ENCODE measurements at places on chromosomes 6 and 20. TPM values are rescaled to one million over a fixed set of nuclear protein-coding genes. Genes with fewer than 3 reads are reported as not detected.

The TNF gene
- total RNA-seq, result not detected

The PRSS16 gene
- 3.3 TPM for total RNA-seq

The ULBP3 gene
- 5.3 TPM for total RNA-seq

The ISM1 gene
- total RNA-seq, result 0.18 TPM

The EDN1 gene
- 40.0 TPM for total RNA-seq

All from A549 treated with dexamethasone at 1 μM for 4 hours (cell line).